ENCODE measurements at places on chromosomes 6 and 20.

GRCh38 chr6:4891141-4891540 is 112.7 kb downstream of the RPP40 start:
- no peak for DNase-seq

GRCh38 chr6:108578595-108579327 is 18.0 kb downstream of the FOXO3 start:
- DNase-seq, result no peak

DNA sequence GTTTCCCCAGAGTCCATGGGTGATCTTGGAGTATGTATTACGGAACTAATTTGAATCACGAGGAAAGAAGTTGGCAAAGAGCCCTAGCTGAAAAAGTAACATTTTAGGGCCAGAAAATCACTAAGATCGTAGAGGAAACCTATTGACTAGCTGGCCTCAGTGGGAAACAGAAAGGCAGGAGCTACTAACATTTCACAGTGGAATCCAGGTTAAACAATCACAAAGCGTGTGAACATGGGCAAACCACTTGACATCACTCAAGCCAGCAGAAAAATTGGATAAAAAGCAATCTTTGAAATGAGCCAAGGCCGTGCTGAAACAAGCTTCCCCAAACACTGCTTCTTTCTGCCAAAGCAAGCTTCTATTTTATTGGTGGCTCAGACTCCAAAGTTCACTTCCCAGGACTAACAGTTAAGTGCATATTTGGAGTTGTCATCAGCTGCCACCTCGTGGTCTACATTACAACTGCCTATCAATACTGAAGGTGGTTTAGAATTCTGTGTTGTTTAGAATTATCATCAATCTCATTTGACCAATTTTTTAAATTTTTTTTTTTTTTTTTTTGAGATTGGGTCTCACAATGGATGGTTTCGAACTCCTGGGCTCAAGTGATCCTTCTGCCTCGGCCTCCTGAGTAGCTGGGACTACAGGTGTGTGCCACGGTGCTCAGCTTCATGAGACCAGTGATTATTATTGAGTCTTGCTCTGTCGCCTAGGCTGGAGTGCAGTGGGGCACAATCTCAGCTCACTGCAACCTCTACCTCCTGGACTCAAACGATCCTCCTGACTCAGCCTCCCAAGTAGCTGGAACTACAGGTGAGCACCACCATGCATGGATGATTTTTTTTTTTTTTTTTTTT is 10.6 kb downstream of the RPS10 start:
- no peak for DNase-seq

DNA sequence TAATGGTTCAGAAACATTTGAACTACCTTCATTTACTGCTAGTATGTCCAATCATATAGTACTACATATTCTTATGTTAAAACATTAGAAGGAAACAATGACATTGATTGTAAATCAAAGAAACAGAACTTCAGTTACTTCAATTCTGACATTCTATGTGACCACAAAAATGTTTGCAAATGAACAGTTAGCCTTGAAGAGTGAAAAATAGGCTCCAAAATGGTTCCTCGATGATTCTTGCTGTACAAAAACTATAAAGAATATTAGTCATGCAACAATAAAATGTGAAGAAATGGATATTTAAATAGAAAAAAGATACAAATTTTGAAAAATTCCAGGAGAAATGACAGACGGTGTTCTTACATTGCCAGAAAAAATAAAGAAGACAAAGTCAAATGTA is 686.9 kb downstream of the BCKDHB start:
- no peak for DNase-seq

GRCh38 chr6:84442208-84442607 is 214.8 kb upstream of the CEP162 start:
- DNase-seq, result no peak
